ENCODE measurements at places on chromosomes 13 and 19. TPM values are rescaled to one million over a fixed set of nuclear protein-coding genes. Genes with fewer than 3 reads are reported as not detected.

LCP1 gene
- polyA plus RNA-seq, result 5.6 TPM

OSCAR gene
- 0.77 TPM for polyA plus RNA-seq

TEAD2 gene
- polyA plus RNA-seq, result 15.7 TPM

FCGBP gene
- polyA plus RNA-seq, result 7.6 TPM

SH2D3A gene
- 12.5 TPM for polyA plus RNA-seq

IGFL1 gene
- polyA plus RNA-seq, result not detected

MUC16 gene
- polyA plus RNA-seq, result not detected

PROZ gene
- polyA plus RNA-seq, result 20.0 TPM

KIR3DL1 gene
- polyA plus RNA-seq, result not detected

CACTIN gene
- polyA plus RNA-seq, result 11.6 TPM

ZNF649 gene
- 4.9 TPM for polyA plus RNA-seq

JAK3 gene
- polyA plus RNA-seq, result 3.5 TPM

CEACAM21 gene
- 1.2 TPM for polyA plus RNA-seq

- DNase-seq, result peak; percentile 51
- H3K4me1 ChIP-seq, result peaks cover 8% of the 10 kb centered on the region
- peak overlapping the region; percentile 23 for H3K27ac ChIP-seq
- peak overlapping the region; percentile 39 for H3K4me3 ChIP-seq
- no peaks in the 10 kb centered on the region for H3K27me3 ChIP-seq
Measured at GRCh38 chr13:51614350-51614786, 30.1 kb downstream of the WDFY2 start.

GRCh38 chr19:50983625-50984292 is at the start of gene KLK7:
TSS of gene KLK7 (minus strand) at chr19:50983917. CDS start at chr19:50982399, 1,518 bp downstream.
- no peaks in the 10 kb centered on the region for H3K27me3 ChIP-seq
- no peaks in the 10 kb centered on the region for H3K36me3 ChIP-seq
- no peak for DNase-seq
- H3K4me3 ChIP-seq, result no peak within 1 kb of the TSS
- H3K4me1 ChIP-seq, result no peaks in the 10 kb centered on the region

- H3K27me3 ChIP-seq, result no peaks in the 10 kb centered on the region
- H3K4me1 ChIP-seq, result no peaks in the 10 kb centered on the region
- H3K27ac ChIP-seq, result no peak overlapping the region
- no peak overlapping the region for H3K4me3 ChIP-seq
Measured at GRCh38 chr19:45276284-45276687, 25.2 kb downstream of the MARK4 start.

- H3K4me1 ChIP-seq, result peaks cover 11% of the 10 kb centered on the region
- peak overlapping the region; percentile 60 for H3K4me3 ChIP-seq
- no peaks in the 10 kb centered on the region for H3K27me3 ChIP-seq
Measured at GRCh38 chr19:55640043-55640576, 692 bp upstream of the ZNF580 start.

- no peaks in the 10 kb centered on the region for H3K27me3 ChIP-seq
- H3K36me3 ChIP-seq, result no peaks in the 10 kb centered on the region
- H3K4me1 ChIP-seq, result no peaks in the 10 kb centered on the region
- peak; percentile 63 for DNase-seq
- no peak overlapping the region for H3K27ac ChIP-seq
- H3K4me3 ChIP-seq, result no peak overlapping the region
Measured at GRCh38 chr13:43767341-43767931, 19.3 kb downstream of the ENOX1 start.

DNA sequence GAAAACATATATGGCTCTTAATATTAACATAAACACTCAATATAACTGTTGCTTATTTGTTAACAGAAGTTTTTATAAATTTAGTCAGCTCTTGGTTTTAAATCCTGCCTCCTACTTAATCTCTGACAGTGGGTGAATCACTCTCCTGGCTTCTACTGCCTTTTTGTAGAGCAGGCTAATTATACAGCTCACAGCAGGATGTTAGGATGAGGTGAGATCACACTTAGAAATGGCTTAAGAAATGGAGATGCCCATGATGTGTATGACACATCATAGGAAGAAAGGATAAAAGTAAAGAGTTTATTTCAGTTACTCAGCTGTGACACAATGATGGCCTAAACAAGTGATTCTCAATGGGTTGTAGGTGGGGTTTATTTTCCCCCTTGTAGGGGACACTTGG is 345.6 kb downstream of the SPRY2 start:
- H3K36me3 ChIP-seq, result no peaks in the 10 kb centered on the region
- H3K27ac ChIP-seq, result no peak overlapping the region
- H3K27me3 ChIP-seq, result no peaks in the 10 kb centered on the region
- no peak overlapping the region for H3K4me3 ChIP-seq
- DNase-seq, result no peak
- H3K4me1 ChIP-seq, result no peaks in the 10 kb centered on the region

DNA sequence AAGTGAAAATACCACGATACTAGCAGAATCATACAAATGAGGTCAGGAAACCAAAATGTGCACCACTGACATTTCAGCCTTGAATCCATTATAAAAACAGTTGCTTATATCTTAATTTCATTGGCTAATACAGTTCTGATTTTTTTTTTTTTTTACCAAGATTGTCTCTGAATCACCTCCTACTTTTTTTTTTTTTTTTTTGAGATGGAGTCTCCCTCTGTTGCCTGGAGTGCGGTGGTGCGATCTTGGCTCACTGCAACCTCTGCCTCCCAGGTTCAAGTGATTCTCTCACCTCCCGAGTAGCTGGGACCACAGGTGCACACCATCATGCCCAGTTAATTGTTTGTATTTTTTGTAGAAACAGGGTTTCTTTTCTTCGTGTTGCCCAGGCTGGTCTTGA is 270.2 kb downstream of the LMO7 start:
- no peak overlapping the region for H3K4me3 ChIP-seq
- no peak overlapping the region for H3K27ac ChIP-seq
- H3K4me1 ChIP-seq, result no peaks in the 10 kb centered on the region
- H3K36me3 ChIP-seq, result no peaks in the 10 kb centered on the region
- H3K27me3 ChIP-seq, result no peaks in the 10 kb centered on the region

GRCh38 chr19:43780706-43781525 is at the start of gene KCNN4:
TSS of gene KCNN4 (minus strand) at chr19:43780973. CDS start at chr19:43780861, 112 bp downstream.
- H3K36me3 ChIP-seq, result no peaks in the 10 kb centered on the region
- H3K4me3 ChIP-seq, result no peak within 1 kb of the TSS
- H3K27me3 ChIP-seq, result no peaks in the 10 kb centered on the region
- H3K27ac ChIP-seq, result no peak within 1 kb of the TSS
- no peaks in the 10 kb centered on the region for H3K4me1 ChIP-seq

- H3K4me1 ChIP-seq, result no peaks in the 10 kb centered on the region
- H3K4me3 ChIP-seq, result no peak overlapping the region
- H3K27ac ChIP-seq, result no peak overlapping the region
- no peak for DNase-seq
- no peaks in the 10 kb centered on the region for H3K36me3 ChIP-seq
Measured at GRCh38 chr13:44322928-44323327, 50.7 kb upstream of the SERP2 start.

DNA sequence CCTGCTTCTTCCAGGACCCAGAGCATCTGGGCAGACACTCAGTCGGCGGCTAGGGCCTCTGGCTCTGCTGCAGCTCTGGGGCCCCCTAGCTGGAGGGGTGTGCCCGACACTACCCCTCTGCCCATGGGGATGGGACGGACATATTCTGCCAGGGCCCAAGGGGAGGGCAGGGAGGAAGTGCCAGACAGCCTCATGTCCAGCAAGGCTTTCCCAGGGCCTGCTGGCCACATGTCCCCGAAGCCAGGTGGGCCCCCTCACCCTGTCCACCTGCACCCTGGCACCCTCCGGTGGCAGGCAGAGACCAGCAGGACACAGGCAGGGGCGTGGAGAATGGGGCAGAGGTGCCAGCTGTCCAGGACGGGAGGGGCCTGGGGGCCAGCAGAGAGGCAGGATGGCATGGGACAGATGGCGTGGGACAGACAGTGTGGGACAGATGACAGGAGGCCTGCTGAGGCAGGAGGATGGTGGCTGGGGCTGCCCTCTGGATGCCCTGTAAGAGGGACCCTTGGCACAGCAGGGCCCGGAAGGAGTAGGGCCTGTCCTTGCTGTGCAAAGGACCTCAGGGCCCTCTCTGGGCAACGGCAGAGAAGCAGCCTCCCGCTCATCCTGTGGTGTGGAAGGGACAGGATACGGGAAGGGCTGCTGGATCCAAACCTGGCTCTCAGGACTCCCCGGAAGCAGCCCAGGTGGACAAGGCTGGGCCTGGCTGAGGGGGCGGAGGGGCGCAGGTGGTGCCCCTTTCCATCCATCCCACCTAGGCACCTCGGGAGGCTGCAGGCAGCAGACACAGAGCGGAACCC is 29.1 kb downstream of the CEBPG start:
- no peak overlapping the region for H3K4me3 ChIP-seq
- H3K36me3 ChIP-seq, result no peaks in the 10 kb centered on the region
- H3K27ac ChIP-seq, result peak overlapping the region; percentile 11

DNA sequence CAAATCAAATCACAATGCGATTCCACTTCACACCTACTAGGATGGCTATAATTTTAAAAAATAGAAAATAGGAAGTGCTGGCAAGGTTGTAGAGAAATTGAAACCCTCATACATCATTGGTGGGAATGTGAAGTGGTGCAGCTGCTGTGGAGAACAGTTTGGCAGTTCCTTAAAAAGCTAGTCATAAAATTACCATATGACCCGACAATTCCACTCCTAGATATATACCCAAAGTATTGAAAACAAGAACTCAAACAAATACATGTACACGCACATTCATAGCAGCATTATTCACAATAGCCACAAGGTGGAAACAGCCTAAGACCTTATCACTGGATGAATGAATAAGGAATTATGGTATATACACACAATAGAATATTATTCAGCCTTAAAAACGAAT is 12.0 kb downstream of the HMGB1 start:
- H3K36me3 ChIP-seq, result no peaks in the 10 kb centered on the region
- no peaks in the 10 kb centered on the region for H3K27me3 ChIP-seq
- DNase-seq, result no peak
- H3K4me3 ChIP-seq, result no peak overlapping the region

- H3K27me3 ChIP-seq, result no peaks in the 10 kb centered on the region
- H3K4me3 ChIP-seq, result peak within 1 kb of the TSS; percentile 84
- H3K4me1 ChIP-seq, result no peaks in the 10 kb centered on the region
- H3K36me3 ChIP-seq, result no peaks in the 10 kb centered on the region
- peak within 1 kb of the TSS; percentile 99 for H3K27ac ChIP-seq
Measured at GRCh38 chr19:35248310-35249145, at the start of gene LSR. TSS of gene LSR (plus strand) at chr19:35249002. CDS start at chr19:35249023, 21 bp downstream.

GRCh38 chr13:44969551-44970484 is 19.5 kb downstream of the NUFIP1 start:
- no peaks in the 10 kb centered on the region for H3K36me3 ChIP-seq
- H3K4me3 ChIP-seq, result no peak overlapping the region
- no peak overlapping the region for H3K27ac ChIP-seq
- peaks cover 8% of the 10 kb centered on the region for H3K4me1 ChIP-seq

GRCh38 chr13:24618011-24618955 is 61.9 kb upstream of the ATP12A start:
- no peaks in the 10 kb centered on the region for H3K4me1 ChIP-seq
- no peak for DNase-seq
- no peaks in the 10 kb centered on the region for H3K27me3 ChIP-seq
- H3K4me3 ChIP-seq, result no peak overlapping the region

DNA sequence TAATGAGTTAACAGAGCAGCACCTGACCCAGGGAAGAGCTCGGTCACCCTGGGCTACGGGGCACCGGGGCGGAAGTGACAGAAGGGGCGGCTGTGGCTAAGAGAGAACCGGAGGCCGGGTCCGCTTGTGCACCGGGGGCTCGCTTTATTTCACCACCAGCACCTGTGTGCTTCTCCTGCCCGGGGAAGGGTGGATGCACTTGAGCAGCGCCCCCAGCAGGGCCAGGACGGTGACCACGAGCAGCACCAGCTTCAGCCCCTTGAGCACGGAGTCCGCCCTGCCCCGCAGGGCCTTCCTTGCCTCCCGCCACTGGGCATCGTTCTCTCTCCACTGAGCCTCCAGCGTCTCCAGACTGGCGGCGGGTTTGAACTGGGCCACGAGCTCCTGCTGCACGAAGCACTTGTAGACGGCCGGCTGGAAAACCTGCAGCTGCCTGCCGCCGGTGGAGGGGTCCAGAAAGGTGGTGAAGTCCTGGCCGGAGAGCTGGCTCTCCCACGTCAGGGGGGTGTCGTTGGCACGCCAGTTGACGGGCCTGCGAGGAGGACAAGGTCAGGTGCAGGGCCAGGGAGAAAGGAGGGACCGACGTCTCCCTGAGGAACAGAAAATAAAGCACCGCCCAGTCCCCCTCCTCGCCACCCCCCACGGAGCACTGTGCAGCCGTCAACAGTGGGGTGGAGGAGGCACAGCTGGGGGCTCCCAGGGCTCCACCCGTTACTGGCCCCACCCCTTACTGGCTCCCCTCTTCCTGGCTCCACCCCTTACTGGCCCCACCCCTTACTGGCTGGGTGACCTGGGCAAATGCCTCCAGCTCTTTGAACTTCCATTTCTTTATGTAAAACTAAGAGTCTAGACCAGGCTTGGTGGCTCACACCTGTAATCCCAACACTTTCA is 3.6 kb downstream of the FAM187B start:
- no peak overlapping the region for H3K4me3 ChIP-seq
- DNase-seq, result peak; percentile 52
- H3K27ac ChIP-seq, result no peak overlapping the region

DNA sequence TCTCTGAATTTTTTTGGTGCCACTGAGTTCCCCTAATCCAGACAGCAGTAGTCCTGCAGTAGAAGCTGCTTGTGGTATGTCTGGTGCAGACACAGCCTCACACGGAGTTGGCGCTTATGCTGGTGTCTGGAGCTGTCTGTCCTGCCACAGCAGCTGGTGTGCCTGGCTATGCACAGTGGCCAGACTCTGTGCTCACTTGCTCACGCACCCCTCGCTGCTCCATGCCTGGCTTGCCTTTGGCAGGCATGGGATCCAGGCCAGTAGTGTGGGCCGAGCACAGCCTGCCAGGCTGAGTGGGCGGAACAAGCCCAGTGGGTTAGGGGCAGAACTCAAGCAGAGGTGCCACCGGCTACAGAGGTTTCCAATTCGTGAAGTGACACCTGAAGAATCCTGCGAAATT is 845.9 kb upstream of the PCDH9 start:
- H3K4me1 ChIP-seq, result no peaks in the 10 kb centered on the region
- H3K27me3 ChIP-seq, result no peaks in the 10 kb centered on the region
- no peak overlapping the region for H3K27ac ChIP-seq
- no peak for DNase-seq
- no peak overlapping the region for H3K4me3 ChIP-seq

DNA sequence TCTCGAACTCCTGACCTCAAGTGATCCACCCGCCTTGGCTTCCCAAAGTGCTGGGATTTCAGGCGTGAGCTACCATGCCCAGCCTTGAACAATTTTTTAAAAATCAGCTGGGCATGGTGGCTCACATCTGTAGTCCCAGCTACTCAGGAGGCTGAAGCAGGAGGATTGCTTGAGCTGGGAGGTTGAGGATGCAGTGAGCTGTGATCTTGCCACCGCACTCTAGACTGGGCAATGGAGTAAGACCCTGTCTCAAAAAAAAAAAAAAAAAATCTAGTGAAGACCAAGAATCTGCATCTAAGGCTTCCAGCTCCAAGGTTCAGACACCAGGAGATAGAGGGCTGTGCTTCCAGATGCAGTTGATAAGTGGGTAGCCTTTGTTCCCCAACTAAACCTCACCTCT is 17.1 kb downstream of the DNASE2 start:
- no peak overlapping the region for H3K4me3 ChIP-seq
- H3K27me3 ChIP-seq, result no peaks in the 10 kb centered on the region
- no peak for DNase-seq
- H3K27ac ChIP-seq, result no peak overlapping the region
- H3K4me1 ChIP-seq, result no peaks in the 10 kb centered on the region
